CD4-positive, alpha-beta memory T cell (primary cell): ENCODE measurements at places on chromosomes 3 and 15.

DNA sequence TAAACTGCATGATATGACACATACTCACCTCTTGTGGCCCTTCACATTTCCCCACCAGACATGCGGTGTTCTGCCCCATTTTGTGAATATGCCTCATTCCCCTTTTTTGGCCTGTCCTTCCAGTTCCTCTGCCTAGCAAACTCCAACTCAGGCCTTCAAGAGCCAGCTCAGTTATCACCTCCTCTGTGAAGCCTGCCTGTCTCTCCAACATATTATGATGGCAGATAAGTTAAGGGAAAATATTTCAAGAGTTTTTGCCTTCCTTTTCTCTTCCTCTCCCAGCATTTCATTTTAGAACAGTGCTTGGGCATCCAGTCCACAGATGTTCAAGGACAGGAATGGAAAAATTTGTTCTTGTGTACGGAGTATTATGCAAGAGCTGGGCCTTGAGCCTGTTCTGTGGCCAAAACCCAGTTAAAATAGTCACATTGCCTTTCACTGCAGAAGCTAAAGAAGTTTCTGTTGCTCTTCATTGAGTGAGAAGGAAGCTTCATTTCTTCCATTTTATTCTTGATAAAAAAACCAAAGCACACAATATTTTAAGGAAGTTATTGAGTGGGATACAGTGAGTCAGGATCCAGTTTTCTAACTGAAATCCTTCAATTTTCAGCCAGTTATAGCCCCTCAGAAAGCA is 192.0 kb downstream of the GHSR start:
- no peak for DNase-seq

- DNase-seq = no peak
Measured at GRCh38 chr3:56987238-56987895, 73.1 kb upstream of the SPATA12 start.

DNA sequence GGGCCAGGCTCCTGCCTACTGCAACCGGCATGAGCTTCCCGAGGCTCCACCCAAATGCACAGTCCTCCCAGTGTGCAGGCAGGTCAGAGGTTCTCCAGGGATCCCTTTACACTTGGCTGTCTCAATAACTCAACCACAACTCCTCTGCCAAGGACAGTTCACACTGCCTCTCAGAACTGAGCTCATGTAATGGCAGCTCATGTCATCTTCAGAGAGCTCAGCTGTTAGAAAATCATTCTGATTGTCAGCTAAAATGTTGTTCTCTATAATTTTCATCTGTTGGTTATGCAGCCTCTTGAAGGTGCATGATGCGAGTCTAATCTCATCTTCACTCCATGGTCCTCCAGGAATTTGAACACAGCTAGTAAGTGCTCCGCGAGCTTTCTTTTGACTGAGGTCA is 76.7 kb downstream of the SST start:
- no peak for DNase-seq

- DNase-seq = no peak
Measured at GRCh38 chr3:150472421-150472820, 64.3 kb downstream of the TSC22D2 start.

DNA sequence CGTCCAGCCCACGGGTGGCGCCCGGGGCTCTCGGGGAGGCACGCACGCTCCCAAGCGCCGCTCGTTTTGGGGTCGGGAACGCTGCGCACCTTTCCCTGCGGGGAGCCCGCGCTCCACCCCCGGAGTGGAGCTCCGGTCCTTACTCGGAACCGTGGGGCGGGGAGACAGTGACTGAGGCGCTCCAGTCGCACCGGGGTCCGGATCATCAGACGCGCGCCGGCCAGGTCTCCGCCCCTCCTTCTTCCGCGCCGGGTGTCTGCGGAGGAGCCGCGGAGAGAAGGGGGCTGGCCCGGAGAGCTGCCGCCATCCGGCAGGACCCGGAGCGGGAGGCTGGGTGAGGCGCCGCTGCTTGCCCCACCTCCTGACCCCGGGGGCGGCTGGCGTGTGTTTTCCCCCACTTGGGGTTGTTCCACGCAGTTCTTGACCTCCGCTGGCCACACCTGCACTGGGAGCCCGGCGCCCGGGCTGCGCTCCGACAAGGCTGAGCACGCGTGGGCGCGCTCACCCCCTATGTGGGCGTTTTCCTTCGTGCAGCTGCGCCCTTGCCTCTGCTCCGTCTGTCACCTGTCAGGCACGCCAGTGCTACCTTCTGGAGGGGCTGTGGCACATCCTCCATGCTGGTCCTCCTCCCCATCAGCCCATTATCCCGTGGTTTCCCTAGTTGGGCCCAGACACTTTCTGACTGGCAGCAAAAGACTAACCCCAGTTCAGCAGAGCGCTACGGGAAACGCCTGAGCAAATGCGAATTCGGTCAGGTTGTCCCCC is at the start of gene MCF2L2:
Gene MCF2L2 (minus strand): TSS at position 173 of the 765 bp plus-strand sequence. CDS start 642 bp downstream, outside the sequence.
- peak; percentile 81 for DNase-seq
